ENCODE measurements at places on chromosomes 12 and 14. TPM values are rescaled to one million over a fixed set of nuclear protein-coding genes. Genes with fewer than 3 reads are reported as not detected.

GRCh38 chr12:64621257-64621942 lies 11.1 kb downstream of the RASSF3 start:
- no peak overlapping the region for H3K4me3 ChIP-seq
- H3K4me1 ChIP-seq = peaks cover 40% of the 10 kb centered on the region
- no peaks in the 10 kb centered on the region for H3K27me3 ChIP-seq
- H3K27ac ChIP-seq = no peak overlapping the region

DNA sequence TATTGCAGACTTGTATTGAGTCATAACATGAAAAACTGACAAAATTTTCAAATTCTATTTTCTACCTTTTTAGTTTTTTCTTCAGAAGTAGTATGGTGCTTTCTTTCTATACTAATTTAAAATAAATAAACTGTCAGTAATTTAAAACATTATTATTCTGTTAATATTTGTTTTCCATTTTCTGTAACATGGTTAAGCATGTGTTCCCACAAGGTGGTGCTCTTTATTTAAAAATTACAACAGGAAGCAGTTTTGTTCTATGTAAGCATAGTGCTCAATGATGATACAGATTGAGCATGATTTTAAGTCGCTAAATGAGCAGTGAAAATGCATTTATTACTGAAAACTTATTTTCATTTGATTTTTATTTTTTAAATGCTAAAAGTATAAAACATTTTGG lies 114.6 kb downstream of the PPFIA2 start:
- no peaks in the 10 kb centered on the region for H3K4me1 ChIP-seq
- no peak overlapping the region for H3K4me3 ChIP-seq
- no peak for DNase-seq

Gene ASPG
- 8.7 TPM for total RNA-seq

DNA sequence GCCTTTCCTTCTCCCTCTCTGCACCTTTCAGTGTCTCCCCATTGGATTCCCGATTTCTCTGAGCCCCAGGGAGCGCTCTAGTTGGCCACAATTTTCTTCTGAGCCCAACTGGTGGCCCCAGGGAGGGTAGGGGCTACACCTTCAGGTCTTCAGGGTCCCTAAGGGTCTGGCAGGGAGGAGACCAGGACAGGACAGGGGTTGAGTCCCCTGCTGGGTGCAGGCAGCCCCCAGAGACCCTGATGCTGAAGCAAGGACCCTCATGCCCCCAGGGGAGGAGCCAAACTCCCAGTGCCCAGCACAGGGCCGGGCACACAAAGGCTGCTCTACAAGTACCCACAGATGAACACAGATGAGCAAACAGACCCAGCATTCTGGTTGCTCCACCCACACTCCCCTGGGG lies 12.7 kb downstream of the FOXN4 start:
- H3K36me3 ChIP-seq = no peaks in the 10 kb centered on the region
- no peaks in the 10 kb centered on the region for H3K27me3 ChIP-seq
- peaks cover 5% of the 10 kb centered on the region for H3K4me1 ChIP-seq
- DNase-seq = no peak

- no peak overlapping the region for H3K27ac ChIP-seq
- no peak for DNase-seq
- H3K27me3 ChIP-seq = peaks cover 18% of the 10 kb centered on the region
- no peak overlapping the region for H3K4me3 ChIP-seq
- H3K4me1 ChIP-seq = no peaks in the 10 kb centered on the region
These were observed 42.9 kb upstream of the FAM222A start for GRCh38 chr12:109670731-109671130.

GRCh38 chr12:42744539-42745182 lies 155.1 kb upstream of the PRICKLE1 start:
- no peak for DNase-seq
- H3K36me3 ChIP-seq = no peaks in the 10 kb centered on the region
- H3K27me3 ChIP-seq = no peaks in the 10 kb centered on the region
- no peak overlapping the region for H3K27ac ChIP-seq
- no peaks in the 10 kb centered on the region for H3K4me1 ChIP-seq

DNA sequence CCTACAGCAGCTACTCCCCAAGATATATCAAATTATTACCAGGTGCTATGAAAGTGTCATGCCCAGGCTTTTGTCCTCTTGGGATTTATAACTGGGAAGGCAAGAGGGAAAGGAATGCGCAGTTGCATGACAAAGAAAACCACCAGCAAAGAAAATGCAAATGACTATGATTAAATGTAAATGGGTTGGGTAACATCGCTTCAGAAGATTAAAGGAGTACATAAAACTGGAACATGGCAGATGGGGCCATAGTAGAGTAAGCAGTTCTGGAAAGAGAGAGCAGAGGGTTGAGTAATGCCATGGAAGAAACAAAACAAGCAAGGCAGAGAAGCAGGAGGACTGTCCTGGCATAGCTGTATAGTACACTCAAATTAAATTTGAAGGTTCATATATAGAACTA lies 493.1 kb downstream of the NOVA1 start:
- H3K4me3 ChIP-seq = no peak overlapping the region
- DNase-seq = no peak
- no peaks in the 10 kb centered on the region for H3K4me1 ChIP-seq
- no peaks in the 10 kb centered on the region for H3K36me3 ChIP-seq

GRCh38 chr12:128224226-128224625 lies 42.7 kb upstream of the TMEM132C start:
- H3K4me3 ChIP-seq = no peak overlapping the region
- H3K27ac ChIP-seq = no peak overlapping the region
- H3K27me3 ChIP-seq = no peaks in the 10 kb centered on the region

GRCh38 chr12:49017891-49018260 lies 700 bp downstream of the PRKAG1 start:
- peaks cover 2% of the 10 kb centered on the region for H3K36me3 ChIP-seq
- H3K4me1 ChIP-seq = peaks cover 22% of the 10 kb centered on the region
- peak overlapping the region; percentile 81 for H3K4me3 ChIP-seq
- no peaks in the 10 kb centered on the region for H3K27me3 ChIP-seq
- DNase-seq = no peak

GRCh38 chr14:30875788-30876053 lies 1.4 kb downstream of the COCH start:
- peaks cover 36% of the 10 kb centered on the region for H3K27me3 ChIP-seq
- no peak for DNase-seq
- no peaks in the 10 kb centered on the region for H3K4me1 ChIP-seq
- no peak overlapping the region for H3K27ac ChIP-seq

Gene LRIG3
- 94.3 TPM for total RNA-seq

Gene LRRC10
- not detected for total RNA-seq

Gene RIPK3
- 8.7 TPM for total RNA-seq

GRCh38 chr14:96095581-96096476 lies 56.7 kb downstream of the C14orf132 start:
- DNase-seq = no peak
- no peak overlapping the region for H3K27ac ChIP-seq
- H3K36me3 ChIP-seq = no peaks in the 10 kb centered on the region
- H3K27me3 ChIP-seq = no peaks in the 10 kb centered on the region
- no peaks in the 10 kb centered on the region for H3K4me1 ChIP-seq
- no peak overlapping the region for H3K4me3 ChIP-seq

DNA sequence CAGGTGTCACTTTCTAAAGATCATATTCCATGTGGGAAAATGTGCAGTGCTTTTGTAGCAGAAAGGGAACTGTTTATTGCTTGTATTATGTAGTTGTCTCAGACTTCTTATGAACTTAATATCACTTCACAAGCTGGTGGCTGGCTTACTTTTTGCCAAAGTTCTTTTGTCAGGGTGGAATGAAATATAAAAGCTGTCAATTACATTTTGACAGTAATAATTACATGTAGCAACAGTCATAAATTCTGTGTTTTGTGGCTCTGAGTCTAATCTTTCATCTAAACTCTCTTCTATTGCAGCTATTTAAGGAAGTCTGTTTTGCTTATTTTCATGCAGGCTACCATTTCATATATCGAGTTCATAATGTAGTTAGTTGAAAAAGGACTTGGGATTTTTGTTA lies 106.6 kb downstream of the OTOGL start:
- no peak for DNase-seq
- H3K4me3 ChIP-seq = no peak overlapping the region
- no peaks in the 10 kb centered on the region for H3K36me3 ChIP-seq
- H3K27me3 ChIP-seq = no peaks in the 10 kb centered on the region
- no peaks in the 10 kb centered on the region for H3K4me1 ChIP-seq

Gene SLCO1A2
- total RNA-seq = not detected

- no peak overlapping the region for H3K4me3 ChIP-seq
- DNase-seq = no peak
- H3K27ac ChIP-seq = peak overlapping the region; percentile 32
These were observed 2.9 kb downstream of the RBM23 start for GRCh38 chr14:22915886-22916521.

Gene FERMT2
- 135 TPM for total RNA-seq

GRCh38 chr12:18261906-18262305 lies 588 bp downstream of the PIK3C2G start:
- no peaks in the 10 kb centered on the region for H3K27me3 ChIP-seq
- no peaks in the 10 kb centered on the region for H3K4me1 ChIP-seq
- H3K27ac ChIP-seq = no peak overlapping the region
- DNase-seq = no peak
- H3K4me3 ChIP-seq = no peak overlapping the region

Gene TSHR
- not detected for total RNA-seq

Data from tibial nerve (tissue), 4 donors.